ENCODE measurements at places on chromosomes 1 and 21. TPM values are rescaled to one million over a fixed set of nuclear protein-coding genes. Genes with fewer than 3 reads are reported as not detected.

DNA sequence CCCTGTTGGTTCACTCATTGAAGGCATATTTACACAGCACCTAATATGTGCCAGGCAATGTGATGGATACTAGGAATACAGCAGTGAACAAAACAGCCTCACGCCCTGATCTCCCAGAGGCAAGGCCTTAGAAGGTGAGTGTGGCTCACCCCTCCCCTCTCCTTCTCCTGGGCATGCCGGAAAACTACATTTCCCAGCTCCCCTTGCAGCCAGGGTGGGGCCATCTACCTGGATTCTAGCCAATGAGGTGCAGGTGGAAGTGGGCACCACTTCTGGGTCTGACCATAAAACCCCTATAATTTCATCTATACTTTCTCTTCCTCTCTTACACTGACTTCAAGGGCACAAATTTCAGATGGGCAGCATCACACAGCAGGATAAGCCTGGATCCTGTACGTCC is 63.8 kb downstream of the FBXO2 start:
- H3K27me3 ChIP-seq = no peaks in the 10 kb centered on the region
- H3K4me3 ChIP-seq = no peak overlapping the region
- H3K27ac ChIP-seq = no peak overlapping the region
- no peaks in the 10 kb centered on the region for H3K36me3 ChIP-seq
- no peak for DNase-seq

NBPF6 gene
- total RNA-seq = not detected

DNA sequence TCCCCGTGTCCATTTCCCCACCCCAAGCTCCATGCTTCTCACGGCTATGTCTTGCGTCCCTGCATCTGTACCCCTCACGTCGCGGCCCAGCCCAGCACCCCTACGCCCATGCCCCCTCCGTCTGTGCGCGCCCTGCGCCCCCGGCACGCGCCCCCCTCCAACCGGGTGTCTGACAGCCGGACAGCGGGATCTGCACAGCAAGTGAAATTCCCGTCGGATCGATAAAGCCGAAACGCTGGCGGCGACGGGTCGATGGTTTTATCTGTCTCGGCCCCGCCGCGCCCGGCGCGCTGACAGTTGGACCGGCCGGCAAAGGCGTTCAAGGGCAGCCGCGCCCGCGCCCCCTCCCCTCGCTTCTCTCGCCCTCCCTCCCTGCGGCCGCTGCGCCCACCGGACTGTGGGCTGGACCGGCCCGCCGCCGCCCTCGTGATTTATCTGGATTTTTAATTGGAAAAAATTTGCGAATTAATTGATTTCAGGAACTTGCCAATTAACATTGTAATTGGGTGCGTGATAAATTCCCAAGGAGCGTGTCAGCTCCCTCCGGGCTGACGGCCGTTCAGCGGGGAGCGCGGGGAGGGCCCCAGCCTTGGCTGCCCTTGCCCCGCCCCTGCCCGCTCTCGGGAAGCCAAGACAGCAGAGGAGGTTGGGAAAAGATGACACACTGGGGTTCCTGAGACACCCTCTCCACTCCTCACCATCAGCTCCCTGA is 57.1 kb downstream of the TMEM53 start:
- peaks cover 25% of the 10 kb centered on the region for H3K27me3 ChIP-seq
- no peak for DNase-seq
- H3K27ac ChIP-seq = no peak overlapping the region
- H3K4me3 ChIP-seq = no peak overlapping the region
- peaks cover 15% of the 10 kb centered on the region for H3K4me1 ChIP-seq
- H3K36me3 ChIP-seq = peaks cover 8% of the 10 kb centered on the region

CYP4Z1 gene
- total RNA-seq = not detected

DNA sequence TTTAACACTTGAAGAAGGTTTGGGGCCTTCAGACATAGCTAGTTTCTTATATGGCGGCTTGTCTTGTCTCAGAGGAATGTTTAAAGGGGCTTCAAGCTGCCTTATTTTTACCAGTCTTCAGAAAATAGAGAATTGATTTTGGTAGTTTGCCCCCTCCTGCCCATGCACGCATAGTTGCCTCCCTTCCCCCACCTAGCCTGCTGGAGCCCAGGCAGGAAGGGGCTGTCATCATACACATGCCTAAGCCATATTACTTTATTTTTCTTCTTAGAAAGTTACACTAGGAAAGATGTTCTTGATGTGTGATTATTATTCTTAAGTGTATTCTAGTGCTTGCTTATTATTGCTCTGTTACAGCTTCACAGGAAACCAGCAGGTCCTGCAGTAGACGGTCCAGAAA is 18.3 kb downstream of the PBX1 start:
- H3K36me3 ChIP-seq = no peaks in the 10 kb centered on the region
- H3K27me3 ChIP-seq = no peaks in the 10 kb centered on the region
- no peaks in the 10 kb centered on the region for H3K4me1 ChIP-seq
- DNase-seq = no peak

DNA sequence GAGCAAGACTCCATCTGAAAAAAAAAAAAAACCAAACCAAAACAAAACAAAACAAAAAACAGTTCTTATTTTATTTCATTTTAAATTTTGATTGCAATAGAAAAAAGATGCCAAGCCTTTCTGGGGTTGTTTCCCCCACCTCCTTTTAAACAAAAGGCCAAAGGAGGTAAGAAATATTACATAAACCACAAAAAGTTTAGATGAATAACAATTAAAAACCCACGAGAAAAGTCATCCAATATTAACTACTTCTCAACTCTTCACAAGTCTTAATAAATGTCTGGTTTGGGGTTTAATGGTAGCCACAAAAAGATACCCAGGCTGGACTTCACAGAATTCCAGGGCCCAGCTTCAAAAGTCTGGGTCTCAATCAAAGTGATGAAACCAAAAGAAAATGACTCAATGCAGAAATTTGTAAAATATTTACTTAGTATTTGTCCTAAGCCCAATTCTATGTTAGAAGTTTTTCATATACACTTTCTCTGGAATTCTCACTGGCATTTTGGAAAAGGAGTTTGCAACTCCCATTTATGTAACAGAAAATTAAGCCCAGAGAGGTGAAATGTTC is 47.0 kb upstream of the SDC3 start:
- H3K36me3 ChIP-seq = peaks cover 32% of the 10 kb centered on the region
- no peaks in the 10 kb centered on the region for H3K4me1 ChIP-seq
- no peak overlapping the region for H3K27ac ChIP-seq
- H3K4me3 ChIP-seq = no peak overlapping the region
- DNase-seq = no peak

GRCh38 chr1:229428256-229428655 is 5.6 kb downstream of the ACTA1 start:
- H3K27me3 ChIP-seq = 0 out of 2 replicates have a peak, but pooled peaks cover 2% of the 10 kb centered on the region
- no peaks in the 10 kb centered on the region for H3K36me3 ChIP-seq
- no peak overlapping the region for H3K4me3 ChIP-seq
- no peak for DNase-seq
- no peak overlapping the region for H3K27ac ChIP-seq

GRCh38 chr1:28036431-28036830 is 52.0 kb downstream of the EYA3 start:
- H3K4me1 ChIP-seq = no peaks in the 10 kb centered on the region
- no peak overlapping the region for H3K4me3 ChIP-seq
- no peak for DNase-seq
- H3K27me3 ChIP-seq = no peaks in the 10 kb centered on the region

DNA sequence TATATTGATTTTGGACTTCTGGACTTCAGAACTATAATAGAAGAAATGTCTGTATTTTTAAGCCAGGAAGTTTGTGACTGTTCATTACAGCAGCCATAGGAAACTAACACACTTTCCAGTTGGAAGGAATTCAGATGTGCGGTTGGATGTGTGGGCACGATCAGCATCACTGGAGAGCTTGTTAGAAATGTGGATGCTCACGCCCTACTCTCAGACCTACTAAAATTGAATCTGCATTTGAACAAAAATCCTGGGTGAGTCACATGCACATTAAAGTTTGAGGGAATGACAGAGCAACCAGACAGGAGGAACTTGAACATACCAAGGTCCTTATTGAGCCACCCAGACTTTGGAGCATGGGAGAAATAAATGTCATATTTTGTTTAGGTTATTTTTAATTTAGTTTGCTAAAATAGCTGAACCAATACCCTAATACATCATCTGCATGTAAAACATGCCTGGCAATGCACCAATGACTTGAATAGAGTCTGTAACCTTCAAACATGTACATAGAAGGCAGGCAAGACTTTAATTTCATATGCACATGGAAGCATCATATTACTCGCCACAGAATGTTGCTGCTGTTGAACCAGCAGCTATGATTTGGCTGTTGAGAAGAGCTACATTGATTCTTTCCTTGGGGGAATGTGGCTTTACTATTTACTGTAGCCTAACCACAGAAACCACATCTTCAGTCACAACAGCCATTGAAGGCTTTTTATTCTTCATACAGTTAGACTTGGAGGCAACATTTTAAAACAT is 346.2 kb downstream of the BARHL2 start:
- DNase-seq = no peak
- H3K4me3 ChIP-seq = no peak overlapping the region
- no peaks in the 10 kb centered on the region for H3K4me1 ChIP-seq
- H3K27ac ChIP-seq = no peak overlapping the region

DNA sequence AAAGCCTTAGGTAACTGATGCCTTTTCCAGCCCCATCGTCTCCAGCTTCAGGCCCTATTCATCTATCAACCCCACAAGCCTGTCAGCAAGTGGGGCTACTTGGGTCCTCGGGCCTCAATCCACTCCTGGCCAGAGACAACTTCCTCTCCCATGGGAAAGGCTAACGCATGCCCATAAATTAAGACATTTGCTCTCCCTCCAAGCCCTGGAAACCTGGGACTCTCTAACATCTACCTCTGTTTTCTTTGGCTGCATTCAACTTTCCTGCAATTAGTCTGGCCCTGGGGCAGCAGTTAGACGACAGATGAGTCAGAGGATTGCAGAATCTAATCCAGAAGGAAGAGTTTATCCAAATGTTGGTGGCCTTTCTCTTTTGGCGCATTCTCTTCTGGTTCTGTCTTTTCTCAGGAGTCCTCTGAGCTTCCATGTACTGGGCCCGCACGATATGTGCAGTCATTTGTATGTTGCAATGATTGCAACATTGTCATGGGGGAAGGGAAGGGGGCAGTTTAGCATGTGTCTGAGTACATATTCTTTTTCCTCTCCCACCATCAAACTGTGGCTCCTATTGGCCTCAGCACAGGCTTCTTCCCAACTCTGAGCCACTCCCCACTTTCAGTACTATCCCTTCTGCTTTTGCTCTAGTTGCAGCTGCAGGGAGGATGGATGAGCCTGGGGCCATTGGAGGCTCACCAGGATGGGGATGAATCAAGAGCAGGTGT is 54.4 kb downstream of the NAV1 start:
- no peaks in the 10 kb centered on the region for H3K4me1 ChIP-seq
- no peak for DNase-seq
- no peak overlapping the region for H3K27ac ChIP-seq
- H3K4me3 ChIP-seq = no peak overlapping the region
- H3K36me3 ChIP-seq = no peaks in the 10 kb centered on the region

- peaks cover 66% of the 10 kb centered on the region for H3K4me1 ChIP-seq
- no peak overlapping the region for H3K4me3 ChIP-seq
- H3K36me3 ChIP-seq = no peaks in the 10 kb centered on the region
- no peak for DNase-seq
- no peaks in the 10 kb centered on the region for H3K27me3 ChIP-seq
- no peak overlapping the region for H3K27ac ChIP-seq
Observed at GRCh38 chr1:15364740-15365139, 44.9 kb upstream of the EFHD2 start.

RGSL1 gene
- not detected for total RNA-seq

KCNQ4 gene
- not detected for total RNA-seq

NUP210L gene
- total RNA-seq = not detected

DNA sequence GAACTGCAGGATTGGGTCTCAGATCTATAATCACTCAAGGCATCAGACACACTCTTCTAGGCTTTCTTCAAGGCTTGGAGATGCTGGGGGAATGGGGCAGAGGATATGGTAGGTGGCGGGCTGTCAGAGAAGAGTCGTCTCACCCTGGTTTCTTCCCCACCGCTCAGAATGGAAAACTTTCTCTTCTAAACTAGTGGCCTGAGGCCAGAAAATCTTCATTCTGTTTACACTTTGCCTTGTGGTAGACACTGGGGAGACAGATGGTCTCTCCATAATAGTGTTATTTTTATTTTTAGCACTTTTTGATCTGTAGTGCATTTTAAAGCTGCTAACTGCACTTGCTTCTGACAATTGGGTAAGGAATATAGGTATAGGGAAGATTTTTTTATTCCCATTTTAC is 2.6 kb downstream of the PRELP start:
- no peaks in the 10 kb centered on the region for H3K36me3 ChIP-seq
- H3K27ac ChIP-seq = no peak overlapping the region
- no peaks in the 10 kb centered on the region for H3K4me1 ChIP-seq
- peaks cover 41% of the 10 kb centered on the region for H3K27me3 ChIP-seq
- no peak overlapping the region for H3K4me3 ChIP-seq

DNA sequence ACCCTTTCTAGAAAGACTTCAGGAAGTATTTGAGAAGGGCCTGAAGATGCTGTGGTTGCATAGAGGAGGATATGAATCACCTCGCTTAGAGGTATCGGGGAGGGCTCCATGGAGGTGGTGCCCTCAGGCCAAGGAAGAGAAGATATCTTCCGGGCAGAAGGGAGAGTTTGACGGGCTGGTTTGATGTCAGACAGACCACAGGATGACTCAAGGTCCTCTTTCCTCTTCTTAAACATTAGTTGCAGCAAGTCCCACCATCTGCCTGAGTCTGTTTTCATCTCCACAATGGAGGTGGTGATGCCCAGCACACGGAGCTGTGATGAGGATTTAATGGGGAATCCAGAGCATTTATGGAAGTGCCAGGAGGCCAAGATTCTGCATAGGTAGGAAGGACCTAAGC is 25.1 kb upstream of the RUNX3 start:
- no peak overlapping the region for H3K27ac ChIP-seq
- no peaks in the 10 kb centered on the region for H3K36me3 ChIP-seq
- H3K4me1 ChIP-seq = peaks cover 8% of the 10 kb centered on the region
- no peak for DNase-seq
- H3K27me3 ChIP-seq = peaks cover 2% of the 10 kb centered on the region
- no peak overlapping the region for H3K4me3 ChIP-seq

TUFT1 gene
- 7.3 TPM for total RNA-seq

GRCh38 chr1:209238356-209238755 is 345.2 kb upstream of the CAMK1G start:
- DNase-seq = no peak
- no peaks in the 10 kb centered on the region for H3K27me3 ChIP-seq
- no peak overlapping the region for H3K27ac ChIP-seq
- H3K4me3 ChIP-seq = no peak overlapping the region

IL19 gene
- not detected for total RNA-seq

GRCh38 chr1:59569198-59569597 is 245.6 kb upstream of the HOOK1 start:
- H3K4me3 ChIP-seq = no peak overlapping the region
- no peak for DNase-seq
- no peak overlapping the region for H3K27ac ChIP-seq
- H3K36me3 ChIP-seq = peaks cover 2% of the 10 kb centered on the region
- H3K4me1 ChIP-seq = peaks cover 27% of the 10 kb centered on the region

TMEM201 gene
- 5.7 TPM for total RNA-seq

DNA sequence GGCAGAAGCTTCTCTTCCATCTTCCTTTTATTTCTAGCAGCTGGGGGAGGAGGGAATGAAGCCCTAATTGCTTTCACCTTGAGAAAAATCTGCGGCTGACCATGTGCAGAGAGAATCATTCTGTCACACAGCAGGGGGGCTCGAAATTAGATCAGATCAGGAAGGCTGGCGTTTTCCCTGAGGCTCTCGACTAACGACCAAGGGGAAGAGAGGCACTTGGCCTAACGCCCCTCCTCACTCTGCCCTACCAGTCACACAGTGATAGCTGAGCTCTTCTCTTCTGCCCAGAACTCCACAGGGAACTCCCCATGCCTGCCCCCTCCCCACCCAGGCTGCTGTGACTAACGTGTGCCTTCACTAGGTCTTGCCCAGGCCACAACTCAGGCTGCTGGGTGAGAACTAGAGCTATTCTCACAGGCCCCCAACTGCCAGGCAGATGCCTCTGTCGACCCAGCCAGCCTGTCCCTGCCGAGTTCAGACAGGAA is 26.5 kb upstream of the KHDRBS1 start:
- no peaks in the 10 kb centered on the region for H3K4me1 ChIP-seq
- no peak overlapping the region for H3K4me3 ChIP-seq
- 0 out of 2 replicates have a peak, but pooled peaks cover 1% of the 10 kb centered on the region for H3K27me3 ChIP-seq

Data from HepG2 (cell line).